ENCODE measurements at places on chromosomes 2 and 18. TPM values are rescaled to one million over a fixed set of nuclear protein-coding genes. Genes with fewer than 3 reads are reported as not detected.

DNA sequence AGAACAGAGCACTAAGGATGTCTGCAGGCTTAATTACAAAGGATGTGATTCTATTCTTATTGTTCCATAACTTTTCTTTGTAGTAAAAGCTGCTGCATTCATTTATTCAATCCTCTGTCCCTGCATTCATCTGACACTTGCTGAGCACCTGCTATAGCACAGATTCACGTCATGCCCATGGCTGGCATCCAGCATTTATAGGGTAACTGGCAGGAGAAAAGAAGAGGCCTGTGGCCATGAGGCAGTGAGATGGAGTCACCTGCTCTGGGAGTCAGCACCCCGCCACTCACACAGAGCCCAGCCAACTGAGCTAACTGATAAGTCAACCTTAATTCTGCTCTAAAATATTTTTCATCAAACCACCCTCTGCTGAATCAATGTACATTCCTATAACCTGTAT lies 18.3 kb upstream of the CDC42EP3 start:
- no peak for DNase-seq
- H3K4me1 ChIP-seq: peaks cover 15% of the 10 kb centered on the region
- H3K36me3 ChIP-seq: no peaks in the 10 kb centered on the region
- peaks cover 9% of the 10 kb centered on the region for H3K27me3 ChIP-seq
- no peak overlapping the region for H3K27ac ChIP-seq
- H3K4me3 ChIP-seq: no peak overlapping the region

- H3K36me3 ChIP-seq: no peaks in the 10 kb centered on the region
- no peak for DNase-seq
- no peaks in the 10 kb centered on the region for H3K27me3 ChIP-seq
- peaks cover 19% of the 10 kb centered on the region for H3K4me1 ChIP-seq
- H3K4me3 ChIP-seq: no peak overlapping the region
- peak overlapping the region; percentile 90 for H3K27ac ChIP-seq
These were observed 149.6 kb downstream of the NCKAP5 start for GRCh38 chr2:133418671-133419070.

- no peak for DNase-seq
- no peaks in the 10 kb centered on the region for H3K27me3 ChIP-seq
- no peaks in the 10 kb centered on the region for H3K36me3 ChIP-seq
These were observed 344.6 kb upstream of the ACVR2A start for GRCh38 chr2:147500229-147500628.

Gene RNF125
- 19.3 TPM for total RNA-seq

Gene AKAIN1
- total RNA-seq: not detected

Measured in endodermal cell (in vitro differentiated cells).